Upper lobe of left lung (tissue), 6 donors: ENCODE measurements at places on chromosomes 1 and 21.

GRCh38 chr1:112509005-112509659, 367 bp downstream of the WNT2B start:
- peak; percentile 29 for DNase-seq

GRCh38 chr1:12140016-12140415, 26.8 kb upstream of the TNFRSF1B start:
- DNase-seq, result no peak

GRCh38 chr1:61318319-61319125, 236.2 kb downstream of the NFIA start:
- DNase-seq, result no peak

DNA sequence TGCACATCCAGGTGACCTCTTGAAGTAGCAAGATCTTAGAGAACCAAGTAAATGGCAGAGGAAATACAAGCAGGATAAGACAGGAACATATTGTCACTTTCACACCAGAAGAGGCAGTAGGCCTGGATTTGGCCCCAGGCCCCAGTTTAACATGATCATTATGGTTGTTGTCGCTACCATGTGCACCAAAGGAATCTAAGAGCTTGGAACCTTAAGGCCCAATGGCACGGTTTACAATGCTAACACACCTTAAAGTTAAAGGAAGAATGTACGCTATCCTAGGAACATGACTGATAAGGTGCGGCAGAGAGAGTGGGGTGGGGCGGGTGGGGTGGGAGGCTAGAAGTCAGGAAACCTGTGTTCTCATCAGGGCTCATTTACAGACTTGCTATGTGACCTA, 147.5 kb downstream of the ROR1 start:
- DNase-seq, result no peak

GRCh38 chr1:28280977-28281381, 21.7 kb downstream of the SESN2 start:
- no peak for DNase-seq

DNA sequence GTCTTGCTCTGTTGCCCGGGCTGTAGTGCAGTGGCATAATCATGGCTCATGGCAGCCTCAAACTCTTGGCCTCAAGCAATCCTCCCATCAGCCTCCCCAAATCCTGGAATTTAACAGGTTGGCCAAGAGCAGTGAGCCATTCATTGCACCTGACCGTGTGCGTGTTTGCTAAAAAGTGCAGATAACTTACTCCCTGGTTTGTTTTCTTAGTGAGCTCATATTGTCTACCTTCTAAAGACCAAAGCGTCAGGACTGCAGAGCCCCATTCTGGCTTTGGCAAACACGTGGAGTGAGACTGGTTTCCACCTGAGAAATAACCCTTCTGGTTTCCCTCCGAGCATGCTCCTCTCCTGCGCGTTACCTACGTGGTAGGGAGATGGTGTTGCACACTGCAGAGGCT, 32.2 kb upstream of the CA6 start:
- no peak for DNase-seq

DNA sequence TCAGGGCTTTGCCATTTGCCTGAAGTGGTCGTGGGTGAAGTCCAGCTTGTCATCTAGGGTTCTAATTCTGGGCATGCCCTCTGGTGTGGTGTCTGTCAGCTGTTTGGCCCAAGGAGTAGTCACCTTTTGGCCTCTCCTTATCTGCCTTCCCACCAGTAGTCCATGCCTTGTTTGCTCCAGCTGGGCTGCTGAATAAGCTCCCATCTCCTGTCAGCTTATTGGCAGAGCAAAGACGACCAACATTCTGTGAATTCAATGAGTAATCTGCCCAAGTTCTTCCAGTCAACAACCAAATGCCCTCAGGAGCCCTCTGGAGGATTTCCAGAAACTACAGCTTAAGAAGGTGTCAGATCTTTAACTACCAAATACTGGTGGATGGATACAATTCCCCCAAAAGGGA, 7.0 kb downstream of the BCAN start:
- no peak for DNase-seq

DNA sequence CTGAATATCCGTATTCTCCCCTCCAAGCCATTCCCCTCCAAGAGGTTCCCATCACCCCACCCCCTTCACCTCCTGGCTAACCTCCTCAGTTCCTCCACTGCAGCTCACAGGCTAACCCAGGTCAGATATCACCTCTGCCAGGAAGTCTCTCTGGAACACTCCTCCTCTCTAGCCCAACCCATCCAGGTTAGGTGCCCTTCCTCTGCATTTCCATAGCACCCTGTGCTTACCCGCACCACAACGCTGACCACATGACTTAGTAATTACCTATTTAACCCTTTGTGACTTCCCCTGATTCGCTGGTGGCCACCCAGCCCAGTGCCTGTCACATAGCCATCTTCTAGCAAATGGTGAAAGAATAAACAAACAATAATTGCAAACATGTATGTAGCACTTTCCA, 49.5 kb upstream of the IFFO2 start:
- no peak for DNase-seq

DNA sequence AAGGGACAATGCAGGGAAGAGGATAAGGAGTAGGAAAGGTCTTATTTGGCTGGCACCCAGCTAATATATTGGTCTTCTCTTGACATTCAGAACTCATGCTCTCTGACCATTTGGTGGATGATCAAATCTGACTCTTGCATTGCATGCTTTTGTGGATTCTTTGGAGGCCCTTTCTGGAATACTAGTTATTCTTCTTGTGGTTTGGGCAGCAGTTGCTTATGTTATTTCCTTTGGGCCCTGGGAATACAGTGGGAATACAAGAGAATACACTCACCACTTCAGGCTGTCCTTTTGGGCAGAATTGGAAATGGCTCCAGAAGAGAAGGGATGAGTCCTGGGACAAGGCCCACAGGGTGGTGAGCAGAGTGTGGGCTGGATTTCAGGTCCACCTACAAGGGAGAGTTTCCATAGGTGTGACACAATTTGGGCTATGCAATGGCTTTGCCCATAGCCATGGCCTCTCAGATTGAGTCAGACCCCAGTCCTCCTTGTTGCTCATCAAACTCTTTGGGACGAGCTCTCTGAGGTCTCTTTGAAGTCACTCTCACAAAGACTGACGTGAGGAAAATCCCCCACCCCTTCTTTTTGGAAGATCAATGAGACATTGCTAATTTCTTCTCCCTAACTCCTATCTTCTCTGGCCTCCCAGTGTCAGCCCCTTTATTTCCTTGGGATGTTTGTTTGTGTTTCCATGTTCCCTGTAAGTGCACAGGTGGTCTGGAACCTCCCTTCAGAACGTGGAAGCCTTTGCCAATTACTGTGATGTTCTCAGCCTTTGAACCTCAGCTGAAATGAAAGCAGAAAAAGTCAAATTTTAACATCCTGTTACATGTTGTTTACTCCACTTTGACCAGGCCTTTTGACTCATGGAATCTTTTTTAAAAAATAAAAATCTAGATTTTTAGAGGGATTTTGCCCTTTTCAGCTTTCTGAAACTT, 19.4 kb downstream of the HSD11B1 start:
- DNase-seq, result no peak

GRCh38 chr1:84247425-84248220, 53.9 kb upstream of the SAMD13 start:
- DNase-seq, result no peak

DNA sequence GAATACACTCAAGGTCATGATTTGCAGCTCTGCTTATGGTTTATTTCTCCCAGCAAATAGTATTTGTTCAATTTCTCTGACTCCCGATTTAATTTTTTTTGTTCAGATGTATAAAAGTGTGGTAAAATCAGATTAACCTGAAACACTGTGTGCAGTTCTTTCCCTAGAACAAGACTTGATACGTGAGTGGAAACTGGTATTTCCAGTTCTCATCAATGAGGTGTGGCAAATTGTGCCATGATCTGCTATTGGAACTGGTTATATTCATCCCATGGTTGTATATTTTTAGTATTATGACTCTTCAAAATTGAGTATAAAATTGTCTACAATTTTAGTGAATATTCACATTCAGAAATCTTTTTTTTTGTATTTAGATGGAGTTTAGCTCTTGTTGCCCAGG, 76.8 kb upstream of the IVNS1ABP start:
- DNase-seq, result no peak

DNA sequence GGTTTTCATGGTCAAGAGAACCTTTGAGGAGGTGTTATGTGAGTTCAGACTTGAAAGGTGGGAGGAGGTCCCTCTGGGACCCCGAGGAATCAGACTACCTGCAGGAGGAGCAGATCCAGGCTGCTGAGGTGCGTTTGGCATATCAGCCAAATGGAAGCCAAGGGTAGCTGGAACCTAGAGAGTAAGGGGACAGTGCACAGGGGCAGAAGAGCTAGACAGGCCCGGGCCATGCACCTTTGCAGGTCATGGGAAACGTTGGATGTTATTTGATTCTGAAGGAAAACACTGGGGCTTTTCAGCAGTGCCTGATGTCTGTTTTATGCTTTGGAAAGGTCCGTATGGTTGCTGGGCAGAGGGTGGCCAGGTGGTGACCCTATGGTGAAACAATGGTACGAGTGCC, 169.2 kb downstream of the PGBD5 start:
- no peak for DNase-seq

DNA sequence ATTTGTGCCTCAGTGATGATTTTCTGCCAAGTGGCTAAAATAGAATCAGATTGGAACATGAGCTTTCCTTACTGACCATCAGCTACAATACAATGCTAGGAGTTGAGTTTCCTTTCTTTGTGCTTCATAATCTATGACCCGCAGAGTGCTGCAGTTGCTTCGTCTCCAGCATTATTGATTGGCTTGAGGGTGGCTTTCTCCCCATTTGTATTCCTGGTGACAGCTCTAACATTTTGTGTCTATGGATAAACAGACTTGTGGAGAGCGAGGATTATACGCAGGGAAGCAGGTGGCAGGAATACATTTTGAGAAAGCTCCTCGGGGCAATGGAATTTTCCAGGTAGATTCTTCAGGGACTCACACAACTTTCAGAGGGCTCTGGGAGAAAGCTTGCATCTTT, 223.2 kb downstream of the HHAT start:
- DNase-seq, result no peak

DNA sequence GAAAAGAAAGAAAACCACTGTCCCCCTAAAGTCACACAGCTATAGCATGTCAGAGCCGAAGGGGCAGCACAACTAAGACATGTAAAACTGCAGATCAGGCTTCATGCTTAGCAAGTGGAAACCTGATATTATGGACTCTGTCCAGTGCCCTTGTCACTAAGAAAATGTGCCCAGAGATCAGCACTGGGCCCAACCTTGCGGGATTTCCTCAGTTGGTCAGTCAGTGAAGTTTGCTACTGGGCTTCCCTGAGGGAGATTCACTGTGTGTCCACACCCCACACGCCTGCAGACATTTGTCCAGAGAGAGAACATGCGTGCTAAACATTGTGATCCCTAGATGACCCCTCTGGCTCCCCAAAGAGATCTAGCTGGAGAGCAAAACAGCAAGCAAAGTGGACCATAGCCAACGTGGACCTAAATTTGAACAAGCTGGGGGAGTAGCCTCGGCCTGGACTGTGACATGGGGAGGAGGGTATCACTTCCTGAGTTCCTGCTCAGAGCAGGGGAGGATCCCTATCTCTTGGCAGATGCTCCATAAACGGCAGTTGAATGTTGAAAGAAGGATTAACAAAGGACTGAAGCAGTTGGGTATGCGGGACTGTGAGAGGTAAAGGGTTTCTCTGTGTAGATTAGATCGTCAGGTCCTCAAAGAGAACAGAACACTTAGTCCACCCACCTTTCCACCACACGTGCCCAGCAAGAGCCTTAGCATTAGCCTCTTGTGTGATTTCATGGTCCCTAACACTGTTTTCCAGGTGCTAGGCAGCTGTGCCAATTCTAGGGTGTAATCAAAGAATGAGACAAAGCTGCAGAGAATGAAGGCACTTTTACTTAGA, 53.6 kb downstream of the GLUL start:
- no peak for DNase-seq

- no peak for DNase-seq
Observed at GRCh38 chr1:115295904-115296696, 41.9 kb downstream of the NGF start.

- DNase-seq, result no peak
Observed at GRCh38 chr1:63705078-63705477, 68.7 kb upstream of the ROR1 start.

GRCh38 chr1:203126866-203127665, 460 bp upstream of the ADORA1 start:
- no peak for DNase-seq

- DNase-seq, result peak; percentile 48
Observed at GRCh38 chr1:96559707-96560596, 161.6 kb upstream of the PTBP2 start.

- peak; percentile 4 for DNase-seq
Observed at GRCh38 chr1:29673669-29674626, 437.6 kb downstream of the PTPRU start.

- no peak for DNase-seq
Observed at GRCh38 chr1:12371053-12371452, 141.2 kb downstream of the VPS13D start.

GRCh38 chr1:28378906-28379305, 9.4 kb downstream of the PHACTR4 start:
- DNase-seq, result no peak

GRCh38 chr1:160625321-160625720, 21.5 kb downstream of the SLAMF1 start:
- no peak for DNase-seq

- DNase-seq, result no peak
Observed at GRCh38 chr1:186843931-186844330, 15.2 kb downstream of the PLA2G4A start.

- no peak for DNase-seq
Observed at GRCh38 chr1:32104127-32104526, 3.7 kb upstream of the KPNA6 start.

- peak; percentile 87 for DNase-seq
Observed at GRCh38 chr1:61079898-61080336, 2.4 kb upstream of the NFIA start.

DNA sequence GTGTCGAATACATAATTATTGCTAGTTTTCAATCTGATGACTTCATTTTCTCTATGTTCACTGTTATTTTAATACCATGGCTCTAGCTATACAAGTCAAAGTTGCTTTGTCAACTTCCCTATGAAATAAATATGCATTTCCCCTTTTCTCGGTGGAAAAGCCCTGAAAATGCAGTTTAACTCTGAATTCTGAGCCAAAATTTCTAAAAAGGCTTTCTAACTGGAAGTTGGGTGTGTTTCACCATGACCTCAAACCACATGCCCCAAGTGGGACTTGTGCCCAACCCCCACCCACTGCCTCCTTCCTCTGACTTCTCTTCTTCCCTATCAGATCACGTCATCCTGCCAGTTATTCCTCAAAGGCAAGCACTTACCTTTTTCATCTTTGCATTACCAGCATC, 8.9 kb downstream of the MKNK1 start:
- no peak for DNase-seq

- DNase-seq, result no peak
Observed at GRCh38 chr1:86084998-86085397, 71.6 kb downstream of the COL24A1 start.

DNA sequence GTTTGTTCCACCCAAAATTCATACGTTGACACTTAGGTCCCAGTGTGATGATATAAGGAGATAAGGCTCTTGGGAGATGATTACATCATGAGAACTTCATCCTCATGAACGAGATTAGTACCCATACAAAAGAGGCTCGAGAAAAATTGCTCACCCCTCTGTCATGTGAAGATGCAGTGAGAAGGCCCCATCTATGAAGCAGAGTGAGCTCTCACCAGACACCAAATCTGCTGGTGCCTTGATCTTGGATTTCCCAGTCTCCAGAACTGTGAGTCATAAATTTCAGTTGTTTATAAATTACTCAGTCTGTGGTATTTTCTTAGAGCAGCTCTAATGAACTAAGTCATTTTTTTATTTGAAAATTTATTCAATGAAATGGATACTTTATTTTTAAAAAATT, 42.6 kb upstream of the USP25 start:
- DNase-seq, result no peak

GRCh38 chr1:218953386-218953785, 220.3 kb upstream of the LYPLAL1 start:
- no peak for DNase-seq

GRCh38 chr1:72637593-72637992, 355.3 kb upstream of the NEGR1 start:
- DNase-seq, result no peak

- no peak for DNase-seq
Observed at GRCh38 chr21:38221594-38221993, 35.2 kb upstream of the KCNJ15 start.
